Fibroblast of upper back skin (primary cell): ENCODE measurements at places on chromosomes 7 and 10.

- DNase-seq: no peak
Measured at GRCh38 chr7:142801601-142802295, 31.0 kb downstream of the PRSS2 start.

- DNase-seq: peak; percentile 93
Measured at GRCh38 chr7:2019711-2020511, 212.8 kb downstream of the MAD1L1 start.

DNA sequence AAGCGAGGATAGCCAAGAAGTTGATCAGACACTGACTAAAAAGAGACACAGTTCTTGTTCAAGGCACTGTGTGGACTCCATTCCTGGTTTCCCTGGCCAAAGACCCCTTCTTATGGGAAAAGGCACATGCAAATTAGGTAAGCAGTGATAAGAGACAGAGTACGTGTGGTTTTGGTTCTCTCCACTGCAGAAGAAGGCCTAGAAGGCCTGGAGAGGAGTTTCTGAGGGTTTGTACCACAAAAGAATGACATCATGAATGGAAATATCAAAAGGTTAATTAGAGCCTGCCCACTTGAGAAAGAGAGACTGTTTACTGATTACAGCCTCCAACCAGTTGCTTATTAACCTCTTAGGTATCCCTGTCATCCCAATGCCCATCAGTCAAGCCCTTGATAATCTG lies 137.5 kb downstream of the ZNF365 start:
- DNase-seq: no peak

- DNase-seq: no peak
Measured at GRCh38 chr10:32041290-32042028, 14.8 kb downstream of the KIF5B start.

DNA sequence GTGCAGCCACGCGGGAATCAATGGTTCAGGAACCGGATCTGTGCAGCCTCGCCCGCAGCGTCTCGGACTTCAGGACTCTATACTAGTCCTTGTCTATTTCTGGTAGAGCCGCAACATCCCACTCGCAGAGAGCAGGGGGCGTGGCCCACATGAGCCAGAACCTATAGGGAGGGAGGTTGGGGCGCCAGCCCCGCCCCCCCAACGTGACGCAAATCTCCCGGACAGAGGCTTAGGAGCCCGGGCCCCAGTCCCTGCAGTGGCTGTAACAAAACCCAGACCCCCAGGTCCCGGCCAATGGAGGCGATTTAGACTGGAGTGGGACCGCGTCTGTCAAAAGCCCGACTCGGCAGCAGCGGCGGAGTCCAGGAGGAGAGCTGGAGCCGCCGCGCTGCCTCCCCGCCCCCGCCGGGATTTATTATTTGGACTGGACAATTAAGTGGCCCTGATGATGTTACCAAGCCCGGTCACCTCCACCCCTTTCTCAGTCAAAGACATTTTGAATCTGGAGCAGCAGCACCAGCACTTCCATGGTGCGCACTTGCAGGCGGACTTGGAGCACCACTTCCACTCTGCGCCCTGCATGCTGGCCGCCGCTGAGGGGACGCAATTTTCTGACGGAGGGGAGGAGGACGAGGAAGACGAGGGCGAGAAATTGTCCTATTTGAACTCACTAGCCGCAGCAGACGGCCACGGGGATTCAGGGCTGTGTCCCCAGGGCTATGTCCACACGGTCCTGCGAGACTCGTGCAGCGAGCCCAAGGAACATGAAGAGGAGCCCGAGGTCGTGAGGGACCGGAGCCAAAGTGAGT lies at the start of gene NKX2-3:
Gene NKX2-3, plus strand, starts transcription at position 256 of the 809 bp plus-strand sequence. Its CDS starts 190 bp downstream, at position 446.
- DNase-seq: peak; percentile 36

GRCh38 chr10:69837261-69837660 lies 35.6 kb downstream of the COL13A1 start:
- DNase-seq: no peak

DNA sequence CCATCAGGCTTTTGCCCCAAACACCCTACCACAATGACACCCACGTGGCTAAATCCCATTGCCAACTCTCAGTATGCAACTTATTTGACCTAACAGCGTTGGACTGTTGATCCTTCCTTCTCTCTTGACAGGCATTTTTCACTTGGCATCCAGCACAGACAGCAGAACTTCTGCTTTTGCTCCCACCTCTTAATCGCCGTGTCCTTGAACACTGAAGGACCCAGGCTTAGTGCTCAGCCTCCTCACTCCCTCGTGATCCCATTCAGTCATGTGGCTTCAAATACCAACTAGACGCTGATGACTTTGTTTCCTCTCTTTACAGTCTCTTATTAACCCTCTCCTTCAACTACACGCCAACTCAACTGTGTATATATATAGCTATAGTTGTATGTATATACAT lies 25.0 kb downstream of the ZFAND2A start:
- no peak for DNase-seq

DNA sequence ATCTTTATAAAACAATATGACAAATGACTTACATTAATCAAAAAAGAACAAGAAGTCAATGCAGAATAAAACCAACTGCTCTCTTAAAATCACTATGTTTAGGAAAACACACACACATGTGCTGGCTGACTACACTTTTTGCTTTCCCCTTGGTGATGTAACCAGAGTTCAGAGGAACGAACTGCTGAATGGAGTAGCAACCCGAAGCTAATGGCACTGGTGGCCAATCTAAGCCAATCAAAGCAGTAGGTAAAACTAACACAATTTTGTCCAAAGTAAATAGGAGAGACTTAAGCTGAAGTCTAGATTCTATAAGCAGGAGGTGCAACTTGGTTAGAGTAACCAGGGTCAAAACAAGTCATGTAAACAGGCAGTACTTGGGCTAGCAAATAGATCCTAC lies 33.2 kb upstream of the CUBN start:
- no peak for DNase-seq

GRCh38 chr10:79347894-79348639 lies 798 bp downstream of the PPIF start:
- peak; percentile 66 for DNase-seq

DNA sequence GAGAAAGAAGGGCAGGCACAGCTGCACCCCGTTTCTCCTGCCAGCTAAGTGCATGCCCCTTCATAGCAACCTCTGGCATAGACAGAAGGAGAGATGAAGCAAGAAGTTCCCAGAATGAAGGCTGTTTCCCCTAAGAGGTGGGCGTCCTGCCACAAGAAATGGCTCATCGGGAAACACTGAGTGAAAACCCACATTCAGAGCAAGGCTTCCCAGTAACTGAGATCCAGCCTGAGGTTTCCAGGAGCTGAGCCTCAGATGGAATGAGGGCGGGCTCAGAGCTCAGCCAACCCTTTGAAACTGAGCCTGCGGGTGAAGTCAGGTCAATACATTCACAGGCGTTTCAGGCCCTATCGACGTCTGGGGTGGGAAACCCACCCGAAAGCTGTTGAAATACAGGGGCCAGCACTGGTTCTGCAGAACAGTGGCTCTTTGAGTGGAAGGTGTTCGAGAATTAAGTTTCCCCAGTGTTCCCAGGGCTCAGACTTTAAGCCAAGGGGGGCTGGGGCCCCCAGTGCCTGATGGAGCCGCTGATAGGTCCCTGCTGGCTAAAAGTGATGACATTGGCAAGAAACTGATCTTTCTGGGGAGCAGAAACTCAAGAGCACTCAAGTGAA lies 510.2 kb downstream of the RPS24 start:
- DNase-seq: peak; percentile 97

DNA sequence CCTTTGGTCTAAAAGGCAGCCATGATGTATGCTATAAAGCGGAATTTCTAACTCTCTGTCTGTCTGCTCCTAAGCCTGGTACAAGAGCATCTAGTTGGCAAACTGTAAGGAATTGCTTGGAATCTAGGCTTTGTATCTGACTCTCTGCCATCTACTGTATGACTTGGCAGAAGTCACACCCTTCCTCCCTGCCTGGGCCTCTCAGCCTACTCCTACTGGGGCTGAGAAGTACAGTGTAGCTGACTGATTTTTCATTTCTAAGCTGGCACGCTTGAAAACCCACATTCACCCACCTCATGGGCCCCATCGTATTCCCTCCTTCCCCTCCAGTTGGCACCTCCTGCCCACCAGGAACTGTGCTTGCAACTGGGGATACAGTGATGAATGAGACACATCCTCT lies 435.2 kb downstream of the PLXNA4 start:
- DNase-seq: no peak

GRCh38 chr10:124614003-124614659 lies 130.0 kb downstream of the FAM53B start:
- no peak for DNase-seq

DNA sequence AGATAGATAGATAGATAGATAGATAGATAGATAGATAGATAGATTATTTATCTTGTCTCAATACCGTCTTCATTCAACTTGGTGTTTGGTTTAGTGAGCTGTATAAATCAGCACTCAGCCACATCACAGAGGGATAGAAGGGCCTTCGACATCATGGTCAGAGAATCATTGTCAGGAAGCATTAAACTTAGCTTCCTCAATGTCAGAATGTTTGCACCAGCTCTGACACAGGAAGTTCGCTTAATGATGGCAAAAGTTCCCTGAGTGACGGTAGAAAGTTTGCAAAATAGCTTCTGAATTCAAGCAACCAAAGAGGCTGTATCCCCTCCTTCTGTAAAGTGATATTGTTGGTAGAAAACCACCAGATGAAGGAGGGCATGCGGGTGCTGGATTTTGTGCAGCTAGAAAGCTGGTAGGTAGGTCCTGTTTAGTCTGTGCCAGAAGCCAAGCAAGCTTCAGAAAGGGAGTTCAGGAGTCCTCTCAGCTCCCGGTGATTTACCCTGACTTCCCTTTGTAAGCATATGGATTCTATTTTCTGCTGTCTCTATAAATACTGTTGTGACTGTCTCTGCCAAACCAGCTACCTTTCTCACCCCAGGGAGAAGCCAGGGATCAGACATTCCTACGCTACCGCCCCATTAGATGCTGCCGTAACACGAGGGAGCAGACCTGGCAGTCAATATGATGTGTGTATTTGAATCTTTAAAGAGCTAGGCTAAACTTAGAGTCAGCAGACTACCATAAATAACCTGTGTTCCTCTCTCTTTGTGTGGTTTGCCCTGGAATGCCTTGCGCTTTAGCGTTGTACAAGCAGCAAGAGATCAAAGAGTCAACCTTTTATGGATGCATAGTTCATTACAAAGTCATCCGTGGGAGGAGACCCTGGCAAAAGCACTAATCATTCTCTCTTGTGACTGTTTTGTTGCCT lies 200.5 kb upstream of the KIAA1217 start:
- peak; percentile 97 for DNase-seq

DNA sequence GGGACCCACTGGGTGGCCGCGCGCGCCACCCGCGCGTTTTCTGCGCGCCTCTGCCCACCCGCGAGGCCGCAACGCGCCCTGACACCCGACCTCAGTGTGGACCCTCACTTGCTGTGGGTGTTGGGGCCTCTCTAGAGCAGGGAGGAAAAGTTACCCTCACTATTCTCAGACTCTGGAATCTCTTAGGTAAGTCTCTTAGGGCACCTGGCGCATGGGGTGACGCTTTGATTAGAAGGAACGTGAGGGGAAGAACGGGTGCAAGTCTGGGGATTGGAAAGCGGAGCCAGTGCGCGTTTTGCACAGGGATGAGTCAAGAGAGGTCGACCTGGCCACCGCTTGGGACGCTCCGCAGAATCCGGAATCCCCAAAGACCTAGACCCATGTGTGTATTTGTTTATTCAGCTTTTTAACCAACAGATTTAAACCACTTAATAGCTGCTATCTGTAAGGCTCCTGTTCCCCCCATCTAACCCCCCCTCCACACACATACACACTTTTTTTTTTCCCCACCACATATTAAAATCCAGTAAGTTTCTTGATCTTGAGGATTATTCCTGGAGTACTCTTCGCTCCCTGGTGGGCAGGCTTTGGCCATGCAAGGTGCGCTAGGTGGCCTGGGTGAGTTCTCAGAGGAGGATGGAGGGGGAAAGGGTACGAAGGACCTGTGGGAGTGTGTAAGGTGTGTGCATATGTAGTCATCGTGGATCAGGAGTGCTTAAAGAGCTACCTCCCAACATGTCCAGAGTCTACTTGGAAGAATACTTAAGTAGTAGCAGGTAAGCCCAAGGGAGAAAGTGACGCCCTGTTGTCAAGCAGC lies 169.1 kb upstream of the PPP1R3A start:
- DNase-seq: no peak

GRCh38 chr10:20616918-20617810 lies 279.9 kb downstream of the NEBL start:
- no peak for DNase-seq

DNA sequence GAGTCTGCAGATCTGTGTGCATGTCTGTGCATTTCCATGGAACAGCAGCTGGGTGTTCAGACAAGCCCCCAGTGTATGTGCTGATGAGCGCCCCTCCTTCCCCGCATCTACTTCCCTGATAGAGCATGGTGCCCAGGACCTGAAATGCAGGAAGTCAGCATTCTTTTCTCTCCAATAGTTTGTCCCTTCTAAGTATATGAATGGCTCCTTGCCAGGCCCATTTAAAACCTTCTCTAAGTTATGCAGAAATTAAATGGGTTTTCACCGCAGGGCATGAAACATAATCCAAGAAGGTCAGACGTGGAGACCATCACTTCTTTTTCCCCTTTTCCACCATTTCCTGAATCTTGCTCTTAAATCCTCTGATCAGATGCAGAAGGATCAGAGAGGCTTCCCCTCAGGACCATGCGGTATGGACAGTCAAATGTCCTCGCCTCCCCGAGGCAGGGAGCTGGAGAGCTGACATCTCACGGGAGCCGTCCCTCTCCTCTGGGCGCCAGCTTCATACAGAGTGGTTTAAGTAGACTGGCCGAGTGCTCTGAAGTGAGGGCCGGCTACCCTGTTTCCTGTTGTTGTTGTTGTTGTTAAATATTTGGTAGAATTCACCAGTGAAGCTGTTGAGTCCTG lies 155.3 kb downstream of the C10orf105 start:
- no peak for DNase-seq

DNA sequence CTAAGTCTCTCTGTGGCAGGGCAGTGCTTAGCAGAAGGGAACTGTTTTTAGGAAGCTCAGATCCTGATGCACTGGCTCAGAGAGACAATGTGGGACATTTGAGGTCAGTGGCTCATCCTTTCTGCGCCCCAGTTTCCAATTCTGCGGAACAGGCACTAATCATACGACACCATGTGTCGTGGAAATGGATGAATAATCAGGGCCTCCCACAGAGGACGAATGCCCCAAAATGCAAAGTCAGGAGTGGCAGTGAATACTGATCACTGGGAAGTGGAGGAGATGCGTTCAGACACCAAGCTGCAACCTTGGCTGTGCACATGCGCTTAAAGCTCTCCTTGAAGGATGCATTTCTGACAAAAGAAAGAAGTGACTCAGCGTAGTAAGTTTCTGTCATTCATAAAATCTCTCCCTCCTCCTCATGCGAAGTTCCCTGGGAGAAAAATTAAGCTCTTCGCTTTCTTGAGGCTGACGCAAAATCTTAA lies 21.9 kb upstream of the ECHDC3 start:
- DNase-seq: no peak
